ENCODE measurements at places on chromosomes 12 and 14.

GRCh38 chr12:8827551-8828256, 5.3 kb downstream of the A2ML1 start:
- DNase-seq = no peak

- no peak for DNase-seq
Measured at GRCh38 chr14:95297832-95298231, 21.9 kb downstream of the CLMN start.

- no peak for DNase-seq
Measured at GRCh38 chr14:38394767-38395166, 138.9 kb upstream of the CLEC14A start.

DNA sequence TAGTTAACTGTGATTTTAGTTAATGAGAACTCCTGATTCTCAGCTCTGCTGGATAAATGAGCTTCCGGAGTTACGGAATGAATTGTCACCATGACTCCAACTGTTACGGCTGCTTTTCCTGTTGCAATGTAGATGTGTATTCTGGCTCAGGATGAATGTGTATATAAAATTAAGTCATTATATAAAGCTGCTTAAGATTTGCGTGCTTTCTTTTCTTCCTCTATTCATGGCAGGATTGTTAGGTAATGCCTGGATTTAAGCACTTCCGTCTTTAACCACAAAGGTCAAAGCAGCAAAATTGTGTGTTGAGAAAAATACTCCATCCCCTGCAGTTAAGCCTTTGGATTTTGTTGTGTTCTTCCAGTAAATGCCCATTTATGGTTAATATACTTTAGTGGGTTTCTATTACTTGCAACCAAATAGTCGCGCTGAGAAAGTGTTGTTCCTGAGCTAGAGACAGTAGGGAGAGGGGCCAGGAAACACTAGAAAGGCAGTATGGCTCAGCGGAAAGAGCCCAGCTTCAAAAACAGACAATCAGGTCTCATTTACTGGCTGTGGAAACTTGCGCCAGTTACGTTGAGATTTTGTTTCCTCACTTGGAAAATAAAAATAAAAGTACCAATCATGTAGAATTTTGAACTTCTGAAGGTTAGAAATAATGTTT, 9.4 kb upstream of the CCDC175 start:
- peak; percentile 33 for DNase-seq

GRCh38 chr14:102221026-102221425, 81.3 kb downstream of the WDR20 start:
- DNase-seq = no peak

GRCh38 chr14:77036484-77037214, 8.1 kb upstream of the IRF2BPL start:
- no peak for DNase-seq

DNA sequence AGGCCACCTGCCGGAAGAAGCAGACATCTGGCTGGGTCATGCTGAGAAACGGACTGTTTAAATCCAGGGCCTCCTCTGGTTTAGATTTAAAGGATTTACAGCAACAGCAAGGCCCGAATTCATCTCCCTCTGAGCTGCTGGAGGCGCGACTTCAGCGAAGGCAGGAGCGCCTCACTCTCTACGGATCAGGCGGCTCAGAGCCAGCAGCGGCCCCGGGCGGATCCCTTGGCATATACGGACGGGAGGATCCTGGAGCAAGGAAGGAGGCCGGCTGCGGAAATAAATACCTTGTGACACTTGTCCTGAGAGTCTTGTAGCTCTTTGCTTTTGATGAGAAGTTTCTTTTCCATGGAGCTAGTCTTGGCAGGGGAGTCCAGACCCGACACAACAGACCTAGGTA, 92.4 kb downstream of the CIT start:
- DNase-seq = no peak

- DNase-seq = no peak
Measured at GRCh38 chr14:94458558-94459205, 6.1 kb upstream of the SERPINA11 start.

GRCh38 chr12:2876431-2877046, 435 bp downstream of the FOXM1 start:
- DNase-seq = no peak

- no peak for DNase-seq
Measured at GRCh38 chr12:49741882-49742620, 694 bp downstream of the TMBIM6 start.

DNA sequence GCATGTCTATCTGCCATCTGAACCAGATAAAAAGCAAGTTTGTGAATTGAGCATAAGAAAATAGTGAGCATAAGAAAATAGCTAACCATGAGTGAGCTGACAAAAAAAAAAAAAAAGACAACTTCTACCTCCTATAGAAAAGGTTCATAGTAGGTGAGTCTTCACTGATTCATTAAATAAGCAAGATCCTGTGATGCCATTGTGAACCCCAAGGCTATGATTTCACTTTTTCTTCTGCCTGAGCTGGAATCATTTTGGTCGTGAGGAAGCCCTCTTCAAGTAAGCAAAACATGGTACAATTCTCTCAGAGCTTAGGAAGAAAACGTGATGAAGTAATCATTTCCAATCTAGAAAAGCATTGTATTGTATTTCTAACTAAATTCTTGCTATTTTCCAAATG, 1.2 kb downstream of the PIK3C2G start:
- DNase-seq = no peak

GRCh38 chr12:1466481-1467154, 127.8 kb downstream of the FBXL14 start:
- no peak for DNase-seq

DNA sequence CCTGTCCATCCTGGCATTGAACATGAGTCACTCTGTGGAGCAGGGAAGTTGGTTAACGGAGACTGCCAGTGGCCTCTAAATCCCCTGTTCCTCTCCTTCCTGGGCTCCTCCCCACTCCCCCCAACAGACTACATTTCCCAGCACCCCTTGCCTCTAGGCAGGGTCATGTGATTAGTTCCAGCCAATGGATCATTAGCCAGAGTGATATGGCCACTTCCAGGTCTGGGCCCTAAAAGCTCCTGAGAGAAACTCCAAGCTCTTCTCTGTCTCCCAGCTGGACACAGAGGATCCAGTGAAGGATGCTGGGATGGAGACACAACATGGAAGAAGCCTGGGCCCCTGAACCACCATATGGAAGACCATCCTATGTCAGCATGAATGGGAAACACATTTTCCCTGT, 54.4 kb upstream of the RFLNA start:
- DNase-seq = peak; percentile 4

GRCh38 chr14:71231521-71232393, 324.5 kb downstream of the PCNX1 start:
- DNase-seq = no peak

DNA sequence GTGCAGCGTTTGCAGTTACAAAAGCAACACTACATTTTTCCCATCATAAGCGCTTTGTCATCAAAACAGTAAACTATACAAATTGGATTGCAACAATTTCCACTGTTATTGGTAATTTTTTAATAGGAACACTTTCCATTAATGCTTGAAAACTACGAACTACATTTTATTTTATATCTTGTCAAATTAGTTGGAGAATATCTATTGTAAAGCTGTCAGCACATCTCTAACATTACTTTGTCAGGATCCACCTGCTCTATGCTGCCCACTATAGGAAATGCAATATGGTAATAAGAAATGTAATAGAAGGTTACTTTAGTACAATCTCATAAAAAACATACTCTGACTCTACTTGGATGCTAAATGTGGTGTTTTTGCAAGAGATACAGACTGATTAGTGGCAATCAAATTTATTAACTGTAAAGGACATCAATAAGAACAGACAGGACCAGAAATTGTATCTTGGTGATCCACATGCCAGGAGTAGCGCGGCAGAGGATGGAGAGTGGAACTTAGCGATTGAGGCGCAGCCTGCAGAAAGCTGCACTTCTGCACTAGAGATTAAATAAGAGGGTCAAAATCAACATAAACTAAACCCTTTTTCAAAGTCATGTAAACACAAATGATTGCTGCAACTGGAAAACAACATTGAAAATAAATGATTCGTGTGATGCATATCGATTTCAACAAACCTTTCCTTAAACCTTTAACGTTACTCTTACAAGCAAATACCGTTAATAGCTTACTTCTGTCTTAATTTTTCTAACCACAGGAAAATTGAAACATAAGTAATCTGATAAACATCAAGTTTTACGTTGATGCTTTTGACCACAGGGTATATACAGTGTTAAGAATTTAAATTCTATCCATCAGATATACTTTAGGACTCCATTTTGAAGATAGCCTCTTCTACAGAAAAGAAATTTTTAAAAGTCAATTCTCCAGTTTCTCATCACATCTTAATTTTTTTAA, 3.6 kb upstream of the ARID2 start:
- DNase-seq = no peak

DNA sequence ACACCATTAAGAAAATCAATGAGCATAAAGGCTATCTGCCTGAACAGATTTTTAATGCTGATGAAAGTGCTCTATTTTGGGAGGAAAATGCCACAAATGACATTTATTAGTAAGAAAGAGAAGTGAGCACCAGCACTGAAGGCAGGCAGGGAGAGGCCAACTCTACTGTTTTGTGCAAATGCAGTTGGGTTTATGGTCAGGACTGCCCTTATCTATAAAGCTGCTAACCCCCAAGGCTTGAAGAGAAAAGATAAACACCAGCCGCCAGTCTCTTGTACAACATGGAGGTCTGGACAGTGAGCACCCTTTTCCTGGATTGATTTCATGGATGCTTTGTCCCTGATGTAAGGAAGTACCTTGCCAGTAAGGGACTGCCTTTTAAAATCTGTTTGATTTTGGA, 246.8 kb upstream of the SFSWAP start:
- DNase-seq = no peak

- no peak for DNase-seq
Measured at GRCh38 chr12:118582863-118583262, 206.5 kb downstream of the SUDS3 start.

DNA sequence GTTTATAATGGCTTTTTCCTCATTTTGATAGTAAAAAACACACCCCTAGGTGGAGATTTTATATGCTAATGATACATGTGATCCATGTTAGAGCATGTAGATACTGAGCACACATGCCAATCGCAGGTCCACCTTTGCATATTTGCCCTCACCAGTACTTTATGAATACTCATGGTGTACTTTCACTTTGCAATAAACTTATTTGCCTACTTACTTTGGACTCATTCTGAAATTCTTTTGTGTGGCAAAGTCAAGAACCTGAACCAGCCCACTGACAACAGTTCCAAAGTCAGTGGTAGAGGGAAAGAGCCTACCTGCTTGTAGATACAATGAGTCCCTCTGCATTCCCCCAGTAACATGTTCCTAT, 58.5 kb upstream of the DHRS4 start:
- DNase-seq = no peak

DNA sequence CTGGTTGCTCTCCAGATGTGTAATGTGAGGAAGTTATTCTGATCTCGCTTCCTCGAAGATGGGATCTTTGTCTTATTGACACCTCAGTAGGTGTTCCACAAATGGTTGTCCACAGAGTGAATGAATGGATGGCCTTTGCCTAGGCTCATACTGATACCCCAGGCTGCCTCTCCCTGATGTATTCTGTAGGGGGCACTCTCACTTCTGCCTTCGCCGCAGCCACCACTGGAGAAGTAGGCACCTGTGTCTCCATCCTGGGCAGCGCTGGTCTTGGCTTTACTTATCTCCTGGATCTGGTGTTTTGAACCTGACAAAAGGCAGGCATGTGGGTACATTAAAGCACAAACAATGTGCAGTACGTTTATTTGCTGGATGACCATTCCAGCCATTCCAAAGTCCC, 82.1 kb downstream of the ZFP36L1 start:
- DNase-seq = no peak

DNA sequence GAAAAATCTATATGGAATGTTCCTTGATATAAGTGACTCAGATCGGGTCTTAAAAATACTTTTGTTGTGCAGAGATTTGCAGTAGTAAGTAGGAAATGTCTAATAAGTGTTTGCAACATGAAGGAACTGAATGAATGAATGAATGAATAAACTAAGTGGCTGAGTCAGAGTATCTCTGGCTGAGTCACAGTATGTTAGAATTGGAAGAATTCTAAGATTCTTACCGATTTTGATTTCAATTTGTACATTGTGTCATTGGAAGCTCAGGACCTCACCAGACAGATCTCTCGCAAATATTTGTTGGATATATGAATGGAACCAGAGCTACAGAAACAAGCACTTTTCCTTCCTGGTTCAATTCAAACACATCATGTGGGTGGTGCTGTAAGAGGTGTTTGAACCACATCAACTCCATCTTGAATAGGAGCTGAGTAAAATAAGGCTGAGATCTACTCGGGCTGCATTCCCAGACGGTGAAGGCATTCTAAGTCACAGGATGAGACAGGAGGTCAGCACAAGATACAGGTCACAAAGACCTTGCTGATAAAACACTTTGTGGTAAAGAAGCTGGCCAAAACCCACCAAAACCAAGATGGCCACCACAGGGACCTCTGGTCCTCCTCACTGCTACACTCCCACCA, 123.9 kb upstream of the FOXN3 start:
- peak; percentile 35 for DNase-seq

DNA sequence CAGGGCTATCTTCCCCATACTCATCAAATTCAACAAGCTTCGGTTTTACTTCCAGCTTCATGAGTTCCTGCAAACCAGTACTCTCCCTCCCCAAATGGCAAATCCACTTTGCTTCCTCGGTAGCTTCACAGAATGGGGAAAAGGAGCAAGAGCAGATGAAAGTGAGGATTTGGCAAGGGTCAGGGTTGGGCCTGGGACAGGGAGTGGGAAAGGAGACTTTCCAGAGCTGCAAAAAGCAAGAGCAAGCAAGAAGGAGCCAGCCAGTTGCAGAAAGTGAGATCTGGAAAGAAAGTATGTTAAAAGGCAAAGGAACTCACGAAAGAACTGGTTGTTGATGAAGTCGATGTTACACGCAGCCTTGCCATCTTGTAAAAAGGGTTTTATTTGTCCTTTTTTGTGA, 522.8 kb upstream of the TBX3 start:
- no peak for DNase-seq

GRCh38 chr12:122991623-122992275, 11.3 kb downstream of the ARL6IP4 start:
- no peak for DNase-seq

GRCh38 chr12:59668674-59669073, 72.8 kb downstream of the SLC16A7 start:
- no peak for DNase-seq

DNA sequence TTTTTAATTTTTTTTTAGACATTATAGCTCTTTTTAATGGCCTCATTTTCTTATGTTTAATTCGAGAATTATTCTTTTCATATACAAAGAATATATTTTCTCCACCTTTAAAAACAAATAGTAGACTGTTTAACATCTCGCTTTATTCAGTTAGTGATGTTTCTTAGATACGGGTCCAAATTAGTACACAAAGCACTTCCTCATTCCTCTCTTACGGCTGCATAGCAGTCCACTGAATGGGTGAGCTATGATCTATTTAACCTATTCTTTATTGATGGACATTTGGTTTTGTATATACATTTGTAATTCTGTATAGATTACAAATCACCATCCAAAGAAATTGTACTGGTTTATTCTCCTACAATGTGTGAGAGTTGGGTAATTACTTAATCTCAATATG, 8.3 kb upstream of the GPR162 start:
- DNase-seq = no peak

DNA sequence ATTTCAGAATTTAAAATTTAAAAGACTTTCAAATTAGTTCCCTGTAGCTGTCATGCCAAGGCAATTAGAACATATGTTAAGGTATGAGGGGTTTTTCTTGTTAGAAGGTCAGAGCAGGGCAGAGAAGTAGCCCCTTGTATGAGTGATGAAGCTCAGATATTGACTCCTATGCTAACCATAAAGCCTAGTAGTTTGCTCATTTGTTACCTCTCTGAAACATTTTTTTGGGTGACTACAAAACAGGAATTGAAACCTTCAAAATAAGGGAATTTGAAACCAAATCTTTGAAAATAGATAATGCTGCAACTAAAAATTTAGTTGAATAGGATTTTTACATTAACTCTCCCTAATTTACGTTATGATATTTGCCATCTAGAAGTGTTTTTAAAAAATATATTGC, 333.5 kb downstream of the NAV3 start:
- no peak for DNase-seq

- DNase-seq = no peak
Measured at GRCh38 chr12:122861587-122861970, 26.3 kb downstream of the HIP1R start.

Measured in HFF-Myc (cell line).